ENCODE measurements at places on chromosomes 4 and X.

- DNase-seq: no peak
Observed at GRCh38 chr4:72128741-72129140, 96.9 kb downstream of the NPFFR2 start.

GRCh38 chrX:124497386-124497785 lies 151.0 kb downstream of the SH2D1A start:
- DNase-seq: no peak

DNA sequence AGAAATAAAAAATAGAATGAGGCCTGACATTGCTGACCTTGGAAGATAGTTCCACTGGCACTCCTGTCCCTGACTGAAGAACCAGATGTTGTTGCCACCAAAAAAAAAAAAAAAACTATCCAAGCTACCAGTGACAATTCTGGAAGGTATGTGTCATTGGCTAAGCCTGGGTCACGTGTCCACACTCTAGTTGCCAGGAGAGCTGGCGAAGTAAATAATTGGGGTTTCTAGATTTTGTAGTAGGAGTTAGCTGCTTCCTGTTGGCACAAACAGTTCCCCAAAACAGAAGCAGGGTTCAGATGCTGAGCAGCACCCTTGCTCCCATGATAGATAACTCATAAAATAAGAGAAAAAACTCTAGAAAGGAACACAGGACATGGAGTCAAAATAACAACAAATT lies 20.5 kb downstream of the MND1 start:
- no peak for DNase-seq

DNA sequence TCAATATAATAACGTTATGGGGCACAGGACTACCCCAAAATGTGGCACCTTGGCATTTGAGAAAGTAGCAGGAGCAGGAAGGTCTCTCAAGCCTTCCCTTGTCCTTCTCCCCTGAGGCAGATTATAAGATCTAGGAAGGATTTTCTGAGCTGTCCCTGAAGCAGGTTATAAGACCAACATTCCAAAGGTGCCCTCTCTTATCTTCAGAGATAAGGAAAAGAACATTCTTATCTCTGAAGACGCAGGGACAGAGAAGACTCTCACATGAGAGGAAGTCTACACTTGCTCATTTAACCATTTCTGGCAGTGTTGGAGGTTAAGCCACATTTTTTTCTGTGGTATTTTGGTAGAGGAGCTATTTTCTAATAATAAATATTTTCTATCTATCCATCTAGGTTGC lies 437.9 kb upstream of the MAOA start:
- DNase-seq: no peak

GRCh38 chr4:46945062-46945461 lies 36.0 kb upstream of the COX7B2 start:
- no peak for DNase-seq

DNA sequence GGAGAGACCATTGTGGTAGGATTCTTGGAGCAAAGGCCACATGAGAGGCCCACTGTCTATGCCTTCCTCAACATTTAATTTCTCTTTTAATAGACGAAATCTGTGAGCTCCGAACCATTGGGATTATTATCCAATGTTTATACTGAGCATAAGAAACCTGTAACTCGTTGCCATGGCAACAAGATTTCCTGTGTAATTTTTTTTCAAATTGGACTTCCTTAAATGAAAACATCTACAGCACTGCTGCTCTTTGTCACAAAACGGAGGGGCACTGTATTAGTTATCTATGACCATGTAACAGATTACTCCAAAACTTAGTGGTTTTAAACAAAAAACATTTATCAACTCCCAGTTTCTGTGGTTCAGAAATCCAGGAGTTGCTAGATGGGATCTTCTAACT lies 38.7 kb downstream of the PPP1R2C start:
- peak; percentile 20 for DNase-seq

- DNase-seq: no peak
Observed at GRCh38 chr4:83267830-83268475, 16.6 kb downstream of the COQ2 start.

DNA sequence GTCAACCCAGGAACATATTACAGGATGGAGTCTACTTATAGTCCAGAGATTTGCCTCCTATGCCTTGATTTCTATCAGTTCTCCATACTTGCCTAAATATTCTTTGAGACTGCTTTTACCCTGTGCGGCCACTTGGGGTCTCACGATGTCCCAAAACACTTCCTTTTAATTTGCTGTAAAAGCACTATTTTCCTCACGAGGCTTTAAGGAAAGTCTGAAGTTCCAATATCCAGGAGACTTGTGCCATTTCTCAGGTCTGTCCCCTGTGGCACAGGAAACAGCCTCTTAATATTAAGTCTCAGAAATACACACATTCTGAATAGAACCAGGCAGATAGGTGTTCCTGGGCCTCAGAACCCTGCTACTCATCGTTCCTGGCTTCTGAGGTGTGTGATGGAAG lies 142.9 kb downstream of the TMEM164 start:
- DNase-seq: peak; percentile 46

DNA sequence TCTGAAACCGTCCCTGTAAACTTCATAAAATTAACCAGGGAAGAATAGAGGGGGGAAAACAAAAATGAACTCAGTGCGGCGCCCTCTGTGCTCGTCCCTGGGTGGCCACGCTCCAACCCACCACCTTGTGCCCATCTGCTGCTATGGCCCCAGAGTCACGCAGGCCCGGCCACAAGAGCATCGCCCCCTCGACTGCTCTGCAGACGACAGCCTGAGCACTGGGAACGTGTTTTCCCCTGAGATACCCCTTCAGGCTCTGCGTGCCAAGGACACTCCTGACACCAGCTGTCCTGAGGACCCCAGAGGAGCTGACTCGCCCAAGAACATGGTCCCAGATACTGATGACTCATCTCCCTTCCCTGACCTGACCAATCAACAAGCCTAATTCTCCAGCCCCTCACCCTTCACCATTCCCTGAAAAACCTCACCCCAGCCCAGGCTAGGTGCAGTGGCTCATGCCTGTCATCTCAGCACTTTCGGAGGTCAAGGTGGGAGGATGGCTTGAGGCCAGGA lies 64.1 kb upstream of the GPR78 start:
- DNase-seq: peak; percentile 32

GRCh38 chrX:522456-522855 lies 108.1 kb upstream of the SHOX start:
- DNase-seq: no peak

DNA sequence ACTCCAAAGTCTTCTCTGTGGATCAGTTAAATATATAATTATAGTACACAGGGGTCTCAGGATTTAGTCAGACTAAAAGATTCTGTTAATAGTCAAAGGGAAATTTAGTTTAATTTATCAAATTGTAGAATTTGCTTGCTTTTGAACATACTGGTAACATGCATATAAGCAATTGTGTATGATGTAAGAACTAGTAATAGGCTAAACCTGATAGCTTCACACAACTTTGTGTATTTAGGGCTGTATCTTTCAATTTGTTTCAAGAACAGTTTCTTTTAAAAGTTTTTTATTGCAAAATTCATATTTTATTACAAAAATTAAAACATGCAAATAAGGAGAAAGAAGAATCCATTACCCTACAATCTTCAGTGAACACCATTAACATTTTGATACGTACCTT lies 99.5 kb downstream of the CPE start:
- no peak for DNase-seq

- DNase-seq: no peak
Observed at GRCh38 chrX:40912166-40912565, 173.1 kb upstream of the USP9X start.

GRCh38 chrX:46653482-46653881 lies 79.9 kb downstream of the CHST7 start:
- no peak for DNase-seq

DNA sequence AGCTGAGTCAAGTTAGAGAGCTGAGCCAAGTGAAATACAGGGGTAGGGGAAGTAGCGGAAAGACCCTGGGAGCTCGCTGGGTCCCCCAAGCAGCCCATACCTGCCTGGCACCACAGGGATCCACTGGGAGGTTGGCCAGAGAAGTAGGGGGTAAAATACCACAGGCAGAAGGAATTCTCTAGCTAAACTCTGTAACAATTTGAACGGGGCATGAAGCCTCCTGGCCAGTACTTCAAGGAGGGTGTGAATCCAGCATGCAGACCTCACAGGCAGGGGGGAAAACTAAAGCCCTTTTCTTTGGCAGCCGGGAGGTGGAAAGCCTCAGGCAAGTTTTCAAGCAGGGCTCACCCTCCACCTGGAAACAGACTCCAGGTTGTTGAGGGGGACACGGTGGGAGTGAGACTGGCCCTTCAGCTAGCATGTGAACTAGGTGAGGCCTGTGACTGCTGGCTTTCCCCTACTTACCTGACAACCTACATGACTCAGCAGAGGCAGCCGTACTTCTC lies 3.7 kb upstream of the UGT2A1 start:
- no peak for DNase-seq

GRCh38 chr4:56324011-56324610 lies 63.2 kb downstream of the AASDH start:
- DNase-seq: no peak

DNA sequence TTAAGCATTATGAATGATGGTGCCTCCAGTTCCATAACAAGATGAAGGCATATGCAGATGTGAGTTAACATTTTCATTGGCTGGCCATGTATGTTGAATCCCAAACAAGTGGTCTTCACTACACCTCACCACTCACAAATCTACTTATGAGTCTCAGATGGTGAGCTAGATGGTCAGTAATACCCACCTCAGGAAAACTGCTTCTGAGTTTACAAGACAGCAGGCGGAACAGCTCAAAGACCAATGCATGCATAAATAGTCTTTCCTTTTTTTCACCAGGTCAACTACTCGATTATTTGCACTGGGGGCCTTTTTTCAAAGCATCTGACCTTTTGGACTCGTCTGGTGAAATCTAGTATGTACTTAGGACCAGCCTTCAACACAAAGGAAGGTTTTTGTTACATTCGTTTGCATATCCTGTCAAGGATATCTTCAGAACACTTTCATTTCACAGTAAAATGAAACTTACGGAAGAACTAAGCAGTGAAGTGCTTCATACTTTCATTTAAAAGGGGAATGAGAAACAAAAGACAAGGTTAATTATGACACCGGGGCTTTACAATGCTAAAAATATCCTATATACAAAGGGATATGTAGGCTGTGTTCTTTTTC lies 23.1 kb upstream of the TLR7 start:
- DNase-seq: no peak

DNA sequence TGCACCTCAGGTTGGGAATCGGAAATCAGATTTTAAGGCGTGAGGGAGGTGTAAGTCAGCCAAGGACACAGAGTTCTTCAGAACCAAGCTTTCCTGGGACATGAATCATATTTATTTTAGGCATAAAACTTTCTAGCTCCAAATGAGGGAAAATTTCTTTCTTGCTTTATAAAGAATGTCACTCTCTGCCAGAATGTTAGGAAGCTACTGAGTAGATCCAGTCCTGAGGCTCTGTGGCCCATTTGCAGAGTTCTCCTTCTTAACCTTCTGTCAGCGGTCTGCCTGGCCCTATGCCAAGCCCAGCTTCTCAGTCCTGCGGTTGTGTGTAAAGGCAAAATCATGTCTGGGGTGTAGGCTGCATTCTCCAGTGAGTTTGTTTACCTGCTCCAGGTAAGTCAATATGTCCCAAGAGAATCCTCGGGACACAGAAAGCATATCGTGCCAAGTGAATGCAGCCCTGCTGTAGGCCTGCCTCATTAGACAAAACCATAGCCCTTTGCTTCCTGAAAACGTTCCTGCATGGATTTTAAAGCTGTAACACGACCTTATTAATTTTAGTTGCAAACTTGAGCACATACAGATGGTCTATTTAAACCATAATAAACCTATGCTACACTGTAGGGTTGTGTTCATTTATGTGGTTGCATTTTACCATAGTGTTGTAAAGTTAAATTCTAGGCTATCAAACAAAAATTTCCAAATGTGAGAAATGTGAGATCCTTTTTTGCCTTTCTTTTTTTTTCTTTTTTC lies 29.2 kb upstream of the CCNI start:
- peak; percentile 36 for DNase-seq

GRCh38 chr4:24777536-24778463 lies 17.6 kb upstream of the SOD3 start:
- no peak for DNase-seq

Data from EH (cell line).